Naive thymus-derived CD8-positive, alpha-beta T cell (primary cell): ENCODE measurements at places on chromosomes 5 and 9. TPM values are rescaled to one million over a fixed set of nuclear protein-coding genes. Genes with fewer than 3 reads are reported as not detected.

Gene RLN1
- 5.1 TPM for total RNA-seq

- peaks cover 20% of the 10 kb centered on the region for H3K36me3 ChIP-seq
- H3K4me1 ChIP-seq, result peaks cover 46% of the 10 kb centered on the region
- peak within 1 kb of the TSS; percentile 95 for H3K4me3 ChIP-seq
- no peaks in the 10 kb centered on the region for H3K27me3 ChIP-seq
- peak; percentile 94 for DNase-seq
These were observed at the start of gene TUT7 for GRCh38 chr9:86354011-86354817. TSS of gene TUT7 (minus strand) at chr9:86354410. CDS start at chr9:86353199, 1,211 bp downstream.

Gene STXBP1
- total RNA-seq, result 39.7 TPM

Gene CACNA1B
- total RNA-seq, result not detected

GRCh38 chr5:45385321-45386058 lies 310.7 kb downstream of the HCN1 start:
- no peak overlapping the region for H3K4me3 ChIP-seq
- H3K27me3 ChIP-seq, result no peaks in the 10 kb centered on the region
- no peaks in the 10 kb centered on the region for H3K4me1 ChIP-seq
- no peaks in the 10 kb centered on the region for H3K36me3 ChIP-seq
- no peak for DNase-seq
- H3K27ac ChIP-seq, result no peak overlapping the region

- no peak overlapping the region for H3K4me3 ChIP-seq
- peaks cover 3% of the 10 kb centered on the region for H3K4me1 ChIP-seq
- peaks cover 30% of the 10 kb centered on the region for H3K27me3 ChIP-seq
- H3K27ac ChIP-seq, result no peak overlapping the region
- no peaks in the 10 kb centered on the region for H3K36me3 ChIP-seq
These were observed 79.8 kb downstream of the LMX1B start for GRCh38 chr9:126693428-126693944.

DNA sequence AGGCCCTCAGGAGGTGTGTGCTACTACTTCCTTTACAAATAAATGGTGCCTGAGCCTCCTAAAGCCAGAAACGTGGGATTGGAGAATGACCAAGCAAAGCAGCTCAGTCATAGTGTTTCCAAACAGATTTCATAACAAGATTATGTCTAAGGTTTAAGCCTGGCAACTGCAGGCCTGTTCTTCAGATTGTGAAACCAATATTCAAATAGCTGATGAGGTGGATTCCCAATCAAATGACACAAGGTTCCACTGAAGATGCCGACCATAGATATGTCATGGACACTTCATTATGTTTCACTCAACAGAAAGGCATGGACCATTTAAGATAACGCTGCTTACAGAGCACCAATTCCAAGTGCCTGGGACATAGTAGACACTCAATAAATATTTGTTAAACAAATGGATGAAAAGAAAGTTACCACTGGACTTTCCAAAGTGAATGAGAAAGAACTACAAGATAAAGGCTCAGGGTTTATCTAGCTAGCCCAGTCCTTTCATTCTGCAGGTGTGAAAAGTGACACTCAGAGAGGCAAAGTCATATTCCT lies 189.5 kb downstream of the ACTL7B start:
- H3K4me3 ChIP-seq, result no peak overlapping the region
- no peak overlapping the region for H3K27ac ChIP-seq
- DNase-seq, result no peak
- H3K4me1 ChIP-seq, result no peaks in the 10 kb centered on the region
- no peaks in the 10 kb centered on the region for H3K27me3 ChIP-seq
- no peaks in the 10 kb centered on the region for H3K36me3 ChIP-seq

Gene MLANA
- not detected for total RNA-seq

GRCh38 chr5:65327582-65327981 lies 154.1 kb downstream of the ADAMTS6 start:
- no peak for DNase-seq
- no peak overlapping the region for H3K4me3 ChIP-seq
- H3K36me3 ChIP-seq, result no peaks in the 10 kb centered on the region
- H3K27ac ChIP-seq, result no peak overlapping the region
- no peaks in the 10 kb centered on the region for H3K27me3 ChIP-seq

GRCh38 chr9:35827486-35827885 lies 1.0 kb downstream of the FAM221B start:
- DNase-seq, result no peak
- no peaks in the 10 kb centered on the region for H3K27me3 ChIP-seq
- H3K27ac ChIP-seq, result peak overlapping the region; percentile 52
- no peaks in the 10 kb centered on the region for H3K36me3 ChIP-seq
- peak overlapping the region; percentile 96 for H3K4me3 ChIP-seq

Gene BTNL8
- total RNA-seq, result not detected

Gene HAND1
- total RNA-seq, result not detected

Gene HACD4
- total RNA-seq, result 11.5 TPM

GRCh38 chr9:103617046-103617445 lies 477.1 kb upstream of the SMC2 start:
- H3K36me3 ChIP-seq, result no peaks in the 10 kb centered on the region
- no peak overlapping the region for H3K27ac ChIP-seq
- H3K4me1 ChIP-seq, result no peaks in the 10 kb centered on the region
- no peak for DNase-seq
- no peak overlapping the region for H3K4me3 ChIP-seq

Gene EIF4E1B
- total RNA-seq, result not detected

Gene TEX48
- total RNA-seq, result not detected

DNA sequence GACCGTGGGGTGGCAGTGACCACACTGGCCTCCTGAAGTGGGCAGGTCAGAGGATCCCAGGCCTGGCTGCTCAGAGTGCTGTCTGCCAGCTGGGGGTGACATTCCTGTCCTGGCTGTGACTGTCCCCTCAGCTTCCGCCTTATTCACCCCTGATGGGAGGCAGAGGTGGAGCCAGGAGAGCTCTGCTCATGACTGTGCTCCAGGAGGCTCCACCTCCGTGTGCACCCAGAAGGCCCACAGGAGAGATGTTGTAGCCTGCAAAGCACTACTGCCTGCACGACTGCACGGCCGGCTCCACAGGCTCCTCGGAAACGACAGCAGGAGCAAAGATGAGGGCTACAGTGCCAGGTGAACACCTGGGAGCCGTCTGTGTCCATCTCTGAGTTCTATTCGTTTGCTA lies 60.9 kb downstream of the ROPN1L start:
- H3K27ac ChIP-seq, result no peak overlapping the region
- H3K4me3 ChIP-seq, result no peak overlapping the region
- H3K27me3 ChIP-seq, result no peaks in the 10 kb centered on the region
- H3K36me3 ChIP-seq, result no peaks in the 10 kb centered on the region
- no peaks in the 10 kb centered on the region for H3K4me1 ChIP-seq
- no peak for DNase-seq

DNA sequence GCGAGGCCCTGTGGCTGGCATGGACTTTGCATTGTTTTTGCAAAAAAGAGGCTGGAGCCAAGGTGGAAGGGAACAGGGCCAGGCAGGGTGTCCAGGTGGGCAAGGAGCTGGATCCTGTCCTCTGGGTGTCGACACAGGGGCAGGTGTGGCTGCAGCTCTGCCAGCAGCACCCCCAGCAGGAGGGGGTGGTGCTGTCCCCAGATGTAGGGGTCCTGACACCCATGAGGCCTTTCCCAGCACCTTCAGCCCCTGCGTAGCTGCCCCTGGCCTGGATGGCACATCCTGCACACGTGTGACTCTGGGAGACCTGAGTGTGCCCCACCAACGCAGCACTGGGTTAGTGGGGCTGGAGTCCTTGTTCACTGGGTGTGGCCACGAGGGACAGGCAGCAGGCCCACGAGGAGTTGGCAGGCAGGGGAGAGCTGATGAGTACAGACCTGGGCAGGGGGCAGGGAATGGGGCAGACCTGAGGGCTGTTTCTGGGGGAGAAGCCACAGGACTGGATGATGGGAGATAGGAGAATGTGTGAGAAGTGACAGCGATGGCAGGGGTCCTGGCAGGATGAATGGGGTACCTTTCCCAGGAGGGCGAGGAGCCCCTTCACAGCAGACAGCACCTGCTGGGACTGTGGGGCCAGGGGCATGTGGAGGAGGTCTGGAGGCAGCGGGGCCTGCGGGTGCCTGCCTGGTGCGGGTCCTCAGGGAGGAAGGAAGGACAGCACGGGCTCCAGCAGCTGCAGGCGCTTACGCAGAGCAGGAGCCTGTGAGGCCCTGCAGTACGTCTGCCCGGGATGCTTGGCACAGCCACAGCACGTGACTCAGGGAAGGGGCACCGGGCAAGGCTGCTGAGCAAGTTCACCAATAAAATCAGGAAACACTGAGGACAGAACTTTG lies 3.6 kb upstream of the RASGEF1C start:
- DNase-seq, result no peak
- peaks cover 8% of the 10 kb centered on the region for H3K4me1 ChIP-seq
- peak overlapping the region; percentile 4 for H3K27ac ChIP-seq
- peaks cover 2% of the 10 kb centered on the region for H3K36me3 ChIP-seq
- H3K27me3 ChIP-seq, result peaks cover 37% of the 10 kb centered on the region
- H3K4me3 ChIP-seq, result no peak overlapping the region

- H3K36me3 ChIP-seq, result peaks cover 4% of the 10 kb centered on the region
- no peaks in the 10 kb centered on the region for H3K27me3 ChIP-seq
- H3K4me1 ChIP-seq, result peaks cover 3% of the 10 kb centered on the region
- no peak overlapping the region for H3K4me3 ChIP-seq
- peak overlapping the region; percentile 4 for H3K27ac ChIP-seq
These were observed 38.7 kb upstream of the PTGS1 start for GRCh38 chr9:122332083-122332482.

- no peak overlapping the region for H3K4me3 ChIP-seq
- H3K27me3 ChIP-seq, result peaks cover 6% of the 10 kb centered on the region
- H3K36me3 ChIP-seq, result peaks cover 5% of the 10 kb centered on the region
These were observed 59.6 kb upstream of the PHYKPL start for GRCh38 chr5:178291969-178292825.

Gene TAS2R1
- not detected for total RNA-seq

DNA sequence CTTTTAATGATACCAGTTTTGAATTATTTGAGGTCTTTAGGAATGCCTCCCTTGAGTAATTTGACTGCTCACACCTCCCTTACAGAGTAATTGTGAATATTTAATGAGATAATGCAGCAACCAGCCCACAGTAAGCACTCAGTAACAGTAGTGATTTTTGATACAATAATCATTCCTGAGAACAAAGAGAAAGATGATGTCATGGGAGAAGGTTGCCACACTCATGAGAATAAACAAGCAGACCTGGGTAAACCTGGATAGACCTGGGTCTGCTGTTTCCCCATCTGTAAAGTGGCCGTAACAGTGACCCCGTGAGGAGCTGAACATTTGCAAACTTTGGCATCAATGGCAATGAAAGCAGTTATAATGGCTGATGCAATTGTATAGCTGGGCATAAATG lies 4.2 kb downstream of the C1QTNF2 start:
- no peaks in the 10 kb centered on the region for H3K36me3 ChIP-seq
- no peak for DNase-seq
- H3K4me3 ChIP-seq, result no peak overlapping the region
- peaks cover 79% of the 10 kb centered on the region for H3K27me3 ChIP-seq
- H3K27ac ChIP-seq, result no peak overlapping the region

Gene TTC16
- 8.2 TPM for total RNA-seq

- no peaks in the 10 kb centered on the region for H3K4me1 ChIP-seq
- H3K4me3 ChIP-seq, result no peak overlapping the region
- H3K27ac ChIP-seq, result no peak overlapping the region
These were observed 258.7 kb upstream of the CLINT1 start for GRCh38 chr5:158117467-158118160.

DNA sequence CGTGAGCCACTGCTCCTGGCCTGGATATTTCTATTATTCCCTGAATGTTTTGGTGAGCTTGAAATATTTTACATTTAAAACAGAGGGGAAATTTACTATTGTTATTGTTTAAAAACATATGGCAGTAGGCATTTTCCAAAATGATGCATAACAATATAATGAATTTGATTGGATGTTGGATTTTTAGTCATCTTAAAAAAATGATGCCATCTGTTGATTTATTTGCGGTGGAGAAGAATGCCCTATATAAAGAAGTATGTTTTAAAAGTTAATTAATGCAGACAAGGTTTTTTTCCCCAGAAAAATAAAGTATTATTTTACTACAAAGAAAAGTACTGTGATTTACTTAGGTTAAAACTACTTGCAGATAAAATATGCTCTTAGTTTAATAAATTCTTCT lies 33.4 kb upstream of the ARRDC3 start:
- no peaks in the 10 kb centered on the region for H3K36me3 ChIP-seq
- H3K27me3 ChIP-seq, result no peaks in the 10 kb centered on the region
- no peak for DNase-seq
- peaks cover 14% of the 10 kb centered on the region for H3K4me1 ChIP-seq
- H3K27ac ChIP-seq, result no peak overlapping the region

Gene SHC3
- total RNA-seq, result 0.11 TPM

DNA sequence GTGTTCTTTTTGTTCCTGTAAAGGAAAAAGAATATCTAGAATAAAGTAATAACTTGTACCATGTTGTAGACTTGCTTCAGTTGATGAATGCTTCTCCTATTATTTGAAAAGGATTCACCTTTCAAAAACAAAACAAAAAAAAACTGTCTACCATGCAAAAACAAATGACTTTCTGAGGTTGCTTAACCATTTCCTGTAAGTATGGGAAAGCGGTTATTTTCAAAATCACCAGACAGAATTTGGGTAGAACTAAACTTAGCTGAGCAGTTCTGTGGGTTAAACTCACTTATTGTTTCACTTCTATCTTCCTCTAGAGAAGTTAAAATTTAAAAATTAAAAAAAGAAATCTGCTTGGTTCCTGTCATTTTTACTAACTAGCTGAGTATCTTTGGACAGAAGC lies 25.2 kb downstream of the LNPEP start:
- no peaks in the 10 kb centered on the region for H3K27me3 ChIP-seq
- no peak for DNase-seq
- H3K27ac ChIP-seq, result peak overlapping the region; percentile 94

GRCh38 chr9:801399-802071 lies 40.0 kb upstream of the DMRT1 start:
- H3K36me3 ChIP-seq, result no peaks in the 10 kb centered on the region
- H3K27ac ChIP-seq, result no peak overlapping the region
- H3K4me1 ChIP-seq, result no peaks in the 10 kb centered on the region
- no peak overlapping the region for H3K4me3 ChIP-seq

Gene LCN10
- 11.1 TPM for total RNA-seq

Gene GBGT1
- total RNA-seq, result 4.9 TPM

DNA sequence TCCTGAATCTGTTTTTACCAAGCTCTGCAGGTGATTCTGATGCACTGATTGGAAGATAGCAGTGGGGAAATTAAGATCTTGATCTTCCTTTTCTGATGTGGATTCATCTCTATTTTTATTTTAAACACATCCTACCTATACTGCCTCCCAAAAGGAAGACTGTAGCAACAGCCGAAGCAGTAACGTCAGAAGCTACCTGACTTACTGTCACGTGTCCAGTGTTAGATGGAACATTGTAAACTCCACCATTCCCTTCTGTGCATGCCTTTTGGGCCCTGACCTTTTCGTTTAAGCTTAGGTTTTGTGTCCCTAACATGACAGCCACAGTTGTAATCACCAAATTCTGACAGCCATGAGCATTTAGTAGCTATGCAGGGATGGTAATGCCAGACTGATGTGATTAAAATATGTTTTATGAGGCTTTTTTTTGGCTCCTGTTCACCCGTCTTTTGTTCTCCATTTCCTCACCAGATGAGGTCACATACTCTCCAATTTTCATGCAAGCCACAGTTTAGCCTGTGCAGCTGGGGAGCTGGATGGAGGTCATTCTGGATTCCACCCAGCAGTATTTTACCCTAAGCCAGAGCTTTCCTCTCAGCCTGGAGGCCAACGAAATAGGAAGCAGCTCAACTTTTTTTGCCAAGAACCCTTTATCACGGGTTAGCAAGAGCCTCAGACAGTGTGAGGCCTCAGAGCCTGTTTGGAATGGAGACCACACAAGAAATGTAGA lies 15.6 kb upstream of the FOXD1 start:
- H3K27me3 ChIP-seq, result peaks cover 59% of the 10 kb centered on the region
- no peaks in the 10 kb centered on the region for H3K4me1 ChIP-seq
- H3K4me3 ChIP-seq, result no peak overlapping the region
- no peaks in the 10 kb centered on the region for H3K36me3 ChIP-seq
- no peak overlapping the region for H3K27ac ChIP-seq
